ENCODE measurements at places on chromosomes 11 and 22.

GRCh38 chr11:117511931-117512539 is 184.4 kb downstream of the CEP164 start:
- DNase-seq, result no peak

DNA sequence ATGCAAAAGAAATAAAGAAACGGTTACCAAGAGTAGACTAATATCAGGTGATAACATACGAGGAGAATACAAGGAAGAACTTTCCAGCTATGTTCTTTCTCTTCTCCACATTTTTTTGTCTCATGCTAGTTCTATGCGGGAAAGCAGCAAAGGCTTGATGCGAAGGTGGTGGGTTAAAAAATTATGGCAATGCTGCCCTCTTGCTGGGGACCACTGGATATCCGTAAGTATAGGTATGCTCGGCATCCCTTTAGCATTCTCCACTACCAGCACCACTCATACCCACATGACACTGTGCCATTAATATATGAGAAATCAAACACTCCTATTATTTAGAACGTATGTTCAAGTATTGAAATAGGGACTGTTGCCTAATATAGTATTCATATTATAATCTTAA is 776.4 kb downstream of the LRRC4C start:
- DNase-seq, result no peak

DNA sequence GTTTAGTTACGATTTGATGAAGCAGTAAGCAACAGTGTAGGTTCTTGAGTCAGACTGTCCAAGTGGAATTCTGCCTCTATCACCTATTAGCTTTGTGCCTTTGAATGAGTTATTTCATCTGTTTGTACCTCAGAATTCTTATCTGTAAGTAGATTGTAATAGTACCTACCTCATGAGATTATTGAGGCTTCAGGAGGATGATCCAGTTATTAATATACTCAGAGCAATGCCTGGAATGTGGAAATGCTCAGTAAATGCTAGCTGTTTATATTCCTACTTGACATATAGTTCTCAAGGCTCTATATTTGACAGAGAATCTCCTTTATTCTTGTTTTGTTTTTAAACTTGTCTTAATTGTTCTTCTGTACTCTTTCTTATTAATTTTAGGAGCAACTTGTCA is 70.1 kb downstream of the SFI1 start:
- DNase-seq, result no peak

DNA sequence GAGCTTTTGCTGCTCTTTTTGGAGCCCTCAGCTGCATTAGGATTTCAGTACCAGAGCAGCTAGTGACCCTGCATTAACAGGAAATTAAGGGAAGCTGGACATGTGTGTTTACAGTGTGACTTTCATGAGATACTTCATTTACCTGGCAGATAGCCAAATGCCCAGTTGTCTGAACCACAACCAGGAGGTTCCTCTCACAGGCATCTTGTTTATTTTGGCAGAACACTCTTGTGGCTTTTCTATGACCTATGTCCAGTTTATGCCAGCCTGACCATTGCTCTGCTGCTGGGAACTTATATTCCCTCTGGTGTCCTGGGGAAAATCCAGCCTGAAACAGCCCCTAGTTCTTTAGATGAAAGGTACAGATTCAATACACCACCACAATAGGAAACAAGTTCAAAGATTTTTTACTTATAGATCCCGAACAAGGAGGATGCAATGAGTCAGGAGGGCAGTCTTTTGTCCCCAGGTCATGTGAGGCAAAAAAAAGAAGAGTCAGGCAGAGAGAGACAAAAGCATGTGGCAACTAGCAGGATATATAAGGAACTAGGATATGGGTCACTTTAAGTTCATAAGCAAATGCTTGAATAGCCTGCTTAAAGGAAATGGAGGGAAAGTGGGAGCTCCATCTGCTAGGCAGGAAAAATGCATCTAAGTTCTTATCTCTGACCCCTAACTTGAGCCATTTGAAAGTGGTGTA is 379.3 kb downstream of the INSC start:
- no peak for DNase-seq

- DNase-seq, result no peak
These were observed 22.3 kb downstream of the ARHGAP1 start for GRCh38 chr11:46677991-46678740.

DNA sequence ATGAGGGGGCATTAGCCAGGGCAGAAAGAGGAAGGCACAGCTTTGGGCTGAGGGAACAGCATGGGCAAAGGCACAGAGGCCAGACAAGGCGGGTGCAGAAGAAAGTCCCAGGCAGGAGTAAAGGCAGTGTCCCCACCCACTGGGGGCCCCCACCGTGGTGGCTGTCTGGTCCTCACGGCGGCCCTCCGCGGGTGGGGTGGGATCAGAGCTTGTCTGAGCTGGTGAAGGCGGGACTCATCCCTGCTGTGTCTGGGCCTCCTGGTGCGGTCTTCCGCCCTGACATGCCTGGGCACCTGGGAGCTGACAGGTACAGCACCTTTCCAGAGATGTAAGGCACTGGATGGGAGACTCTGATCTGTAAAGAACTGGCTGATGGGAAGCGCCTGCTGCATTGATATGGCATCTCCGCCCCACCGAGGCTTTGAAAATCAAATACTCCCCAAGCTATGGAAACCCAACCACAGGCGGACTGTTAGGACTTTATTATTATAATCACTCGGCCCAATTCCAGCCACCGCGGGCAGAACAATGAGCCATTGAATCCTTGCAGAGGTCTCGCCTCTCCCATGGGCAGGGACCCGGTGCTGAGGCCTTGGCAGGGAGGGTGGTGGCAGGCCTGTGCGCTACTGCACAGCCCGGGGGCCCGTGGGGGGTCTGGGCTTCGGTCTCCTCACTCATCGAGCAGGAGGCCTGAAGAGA is 14.2 kb upstream of the GNB1L start:
- DNase-seq, result no peak

Data from SW 1271 (cell line).